Coronary artery (tissue), 2 donors: ENCODE measurements at places on chromosomes 13 and 19.

- no peak for DNase-seq
Measured at GRCh38 chr13:22120646-22121045, 449.8 kb downstream of the FGF9 start.

GRCh38 chr13:76503766-76504165, 382.4 kb downstream of the KCTD12 start:
- no peak for DNase-seq

GRCh38 chr19:15129856-15130585, 22.8 kb downstream of the SYDE1 start:
- DNase-seq = no peak

- DNase-seq = no peak
Measured at GRCh38 chr19:32647361-32647760, 27.6 kb downstream of the ANKRD27 start.

- DNase-seq = no peak
Measured at GRCh38 chr19:33928458-33928950, 131.8 kb downstream of the KCTD15 start.

DNA sequence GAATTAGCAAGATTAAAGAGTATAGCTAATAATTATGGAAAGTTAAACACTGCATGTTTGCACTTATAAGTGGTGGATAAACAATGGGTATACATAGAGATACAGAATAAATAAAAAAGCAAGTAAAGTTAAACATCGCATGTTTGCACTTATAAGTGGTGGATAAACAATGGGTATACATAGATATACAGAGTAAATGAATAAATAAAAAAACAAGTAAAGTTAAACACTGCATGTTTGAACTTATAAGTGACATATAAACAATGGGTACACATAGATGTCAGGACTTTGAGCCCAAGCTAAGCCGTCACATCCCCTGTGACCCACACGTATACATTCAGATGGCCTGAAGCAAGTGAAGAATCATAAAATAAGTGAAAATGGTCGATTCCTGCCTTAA, 1533.3 kb upstream of the SPRY2 start:
- DNase-seq = no peak

GRCh38 chr19:1873524-1874473, 10.4 kb upstream of the KLF16 start:
- DNase-seq = no peak

- no peak for DNase-seq
Measured at GRCh38 chr19:42328854-42329253, 3.4 kb downstream of the MEGF8 start.

GRCh38 chr19:6752256-6753177, 13.0 kb downstream of the TRIP10 start:
- no peak for DNase-seq

DNA sequence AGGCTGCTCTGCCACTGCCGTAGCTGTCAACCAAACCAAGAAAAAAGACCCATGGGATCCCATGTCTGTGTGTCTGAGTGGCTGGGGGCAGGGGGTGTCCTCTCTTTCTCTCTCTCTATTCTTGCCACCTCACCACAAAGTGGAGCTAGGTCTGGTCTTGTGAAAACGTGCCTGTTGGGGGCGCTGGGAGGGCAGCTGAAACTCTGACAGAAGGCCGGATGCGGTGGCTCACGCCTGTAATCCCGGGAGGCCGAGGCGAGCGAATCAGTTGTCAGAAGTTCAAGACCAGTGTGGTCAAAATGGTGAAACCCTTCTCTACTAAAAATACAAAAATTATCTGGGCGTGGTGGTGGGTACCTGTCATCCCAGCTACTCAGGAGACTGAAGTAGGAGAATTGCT, 29.2 kb downstream of the ZNF146 start:
- no peak for DNase-seq

DNA sequence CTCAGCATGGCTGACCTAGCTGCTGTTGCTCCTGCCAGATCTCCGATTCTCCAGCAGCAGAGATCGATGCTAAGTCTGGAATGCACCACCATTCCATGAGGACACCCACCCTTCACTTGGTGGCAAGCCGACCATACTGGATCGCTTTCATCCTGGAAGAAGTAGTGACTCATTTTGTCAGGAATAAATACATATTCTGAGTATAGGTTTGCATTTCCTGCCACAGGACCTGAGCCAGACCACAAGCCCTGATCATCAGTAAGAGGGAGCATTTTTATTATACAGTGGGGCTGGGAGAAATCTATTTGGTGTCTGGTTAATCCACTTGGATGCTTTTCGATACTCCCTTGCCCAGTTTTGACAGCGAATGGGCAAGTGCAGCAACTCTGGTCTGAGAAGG, 10.9 kb upstream of the KCTD15 start:
- no peak for DNase-seq

GRCh38 chr13:67643516-67644055, 413.4 kb upstream of the PCDH9 start:
- DNase-seq = no peak

- no peak for DNase-seq
Measured at GRCh38 chr19:815079-815774, 6.5 kb downstream of the PLPPR3 start.

GRCh38 chr13:98915563-98915962, 62.3 kb downstream of the DOCK9 start:
- DNase-seq = no peak
